ENCODE measurements at places on chromosomes 1 and 21.

DNA sequence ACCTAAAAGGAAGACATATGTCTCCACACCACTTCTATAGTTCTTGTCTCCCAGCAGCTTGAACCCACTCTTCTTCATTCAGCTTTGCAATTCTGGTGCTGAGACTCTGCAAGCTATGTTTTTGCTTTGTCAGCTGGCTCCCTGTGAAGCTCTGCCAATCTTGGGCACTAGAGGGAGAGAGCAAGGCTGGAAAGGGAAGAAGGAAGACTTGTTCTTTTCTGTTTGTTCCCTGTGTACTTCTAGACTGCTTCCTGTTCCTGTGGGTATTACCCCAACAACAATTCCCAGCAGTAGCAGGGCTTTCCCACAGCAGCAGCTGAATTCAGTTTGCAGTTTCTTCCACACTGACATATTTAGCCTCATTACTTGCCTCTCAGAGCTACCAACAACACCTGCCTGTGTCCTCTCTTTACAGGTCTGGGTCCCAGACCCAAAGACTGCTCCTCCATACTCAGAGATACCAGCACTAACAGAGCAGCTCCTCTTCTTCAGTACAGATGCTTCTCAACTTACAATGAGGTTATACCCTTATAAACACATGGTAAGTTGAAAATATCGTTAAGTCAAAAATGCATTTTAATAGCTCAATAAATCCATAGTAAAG, 275.2 kb upstream of the NEGR1 start:
- DNase-seq, result peak; percentile 51

DNA sequence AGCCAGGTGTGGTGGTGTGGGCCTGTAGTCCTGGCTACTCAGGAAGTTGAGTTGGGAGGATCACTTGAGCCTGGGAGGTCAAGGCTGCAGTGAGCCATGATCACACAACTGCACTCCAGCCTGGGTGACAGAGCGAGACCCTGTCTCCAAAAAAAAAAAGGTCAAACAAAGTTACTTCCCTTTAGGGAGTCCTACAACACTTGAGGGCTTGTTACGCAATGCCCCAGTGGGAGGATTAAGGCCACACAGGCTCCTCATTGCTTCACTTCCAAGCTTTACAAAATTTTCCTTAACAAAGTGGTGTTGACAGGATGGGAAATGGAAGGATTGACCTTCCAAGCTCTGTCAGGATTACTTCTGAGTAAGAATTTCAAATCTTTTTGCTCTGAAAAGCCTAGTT, 6.2 kb upstream of the EXTL1 start:
- no peak for DNase-seq

GRCh38 chr1:54221113-54221834, 21.3 kb downstream of the MRPL37 start:
- no peak for DNase-seq

- no peak for DNase-seq
These were observed 109.6 kb downstream of the ZBTB18 start for GRCh38 chr1:244160455-244161235.

DNA sequence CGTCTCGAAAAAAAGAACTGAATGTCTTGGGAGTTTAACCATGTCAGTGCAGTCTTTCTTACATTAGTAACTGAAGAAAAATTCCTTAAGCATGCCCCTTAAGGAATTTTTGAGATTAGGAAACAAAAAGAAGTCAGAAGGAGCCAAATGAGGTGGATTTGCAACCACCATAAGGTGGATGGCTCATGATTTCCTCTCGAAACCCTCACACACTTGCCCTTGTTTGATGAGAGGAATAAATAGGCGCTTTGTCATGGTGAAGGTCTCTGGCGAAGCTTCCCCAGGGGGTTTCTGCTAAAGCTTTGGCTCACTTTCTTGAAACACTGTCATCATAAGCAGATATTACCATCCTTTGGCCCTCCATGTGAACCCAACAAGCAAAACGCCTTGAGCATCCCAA, 68.2 kb downstream of the POFUT2 start:
- no peak for DNase-seq

- DNase-seq, result no peak
These were observed 102.8 kb downstream of the GDAP2 start for GRCh38 chr1:117826540-117827078.

DNA sequence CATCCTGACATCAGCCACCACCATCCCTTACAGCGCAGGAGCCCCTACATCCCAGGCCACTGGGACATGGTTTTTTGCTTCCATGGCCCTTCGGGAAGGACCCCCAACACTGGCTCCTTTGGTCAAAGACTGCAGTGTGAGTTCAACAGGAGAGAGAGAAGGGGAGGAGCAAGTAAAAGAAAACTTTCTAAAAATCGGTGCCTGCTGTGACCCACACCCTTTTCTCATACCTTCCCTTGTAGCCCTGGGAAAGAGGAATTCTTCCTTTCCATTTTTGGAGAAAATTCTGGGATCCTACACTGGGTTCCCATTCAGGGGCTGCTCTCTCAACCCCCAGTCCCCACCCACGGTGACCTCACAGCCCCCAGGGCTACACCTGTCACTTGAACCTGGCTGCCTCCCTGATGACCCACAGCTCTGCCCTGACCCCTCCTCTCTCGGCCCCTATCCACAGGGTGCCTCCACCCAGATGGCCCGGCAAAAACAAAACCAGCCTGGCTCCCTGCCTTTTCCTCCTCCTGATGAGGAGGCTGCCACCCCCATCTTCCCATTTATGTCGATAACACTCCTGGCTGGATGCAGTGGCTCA, 7.6 kb downstream of the PADI4 start:
- DNase-seq, result no peak

- DNase-seq, result no peak
These were observed 94.3 kb upstream of the EDN2 start for GRCh38 chr1:41578712-41579335.

DNA sequence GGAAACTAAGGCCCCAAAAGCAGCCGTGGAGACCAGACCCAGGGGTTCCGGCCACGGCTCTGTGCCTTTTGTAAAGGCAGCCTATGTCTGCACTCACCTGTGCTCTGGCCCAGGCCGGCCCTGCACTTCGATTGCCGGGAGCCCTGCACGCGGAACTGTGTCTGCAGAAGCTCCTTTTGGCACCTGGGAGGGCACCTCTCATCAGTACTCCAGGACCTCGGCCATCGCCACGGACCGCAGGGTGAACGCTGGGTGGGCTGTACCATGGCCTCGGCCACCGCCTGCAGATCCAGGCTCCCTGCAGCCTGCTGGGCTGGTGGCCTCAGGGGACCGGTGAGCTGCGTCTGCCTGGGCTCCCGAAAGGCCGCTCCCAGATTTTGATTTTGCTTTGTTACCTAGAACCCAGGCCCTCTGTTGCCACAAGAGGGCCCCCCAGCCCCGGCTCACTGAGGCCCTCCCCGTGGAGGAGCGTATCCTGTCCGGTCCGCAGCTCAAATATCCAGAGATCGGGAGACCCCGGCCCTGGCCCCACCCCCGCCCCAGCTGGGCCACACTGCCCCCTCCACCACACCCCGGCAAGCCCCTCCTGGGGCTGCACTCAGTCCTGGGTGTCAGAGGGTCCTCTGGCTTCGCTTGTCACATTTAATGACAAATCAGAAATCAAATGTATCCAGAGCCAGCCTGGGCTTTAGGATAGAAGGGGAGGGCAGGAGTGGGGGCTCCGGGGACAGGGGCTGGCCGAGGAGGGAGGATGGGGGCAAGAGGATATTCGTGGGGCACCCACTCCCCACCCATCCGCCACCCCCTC, 60.2 kb upstream of the PDE9A start:
- DNase-seq, result peak; percentile 85

- DNase-seq, result no peak
These were observed 6.6 kb upstream of the TP53BP2 start for GRCh38 chr1:223852337-223852736.

DNA sequence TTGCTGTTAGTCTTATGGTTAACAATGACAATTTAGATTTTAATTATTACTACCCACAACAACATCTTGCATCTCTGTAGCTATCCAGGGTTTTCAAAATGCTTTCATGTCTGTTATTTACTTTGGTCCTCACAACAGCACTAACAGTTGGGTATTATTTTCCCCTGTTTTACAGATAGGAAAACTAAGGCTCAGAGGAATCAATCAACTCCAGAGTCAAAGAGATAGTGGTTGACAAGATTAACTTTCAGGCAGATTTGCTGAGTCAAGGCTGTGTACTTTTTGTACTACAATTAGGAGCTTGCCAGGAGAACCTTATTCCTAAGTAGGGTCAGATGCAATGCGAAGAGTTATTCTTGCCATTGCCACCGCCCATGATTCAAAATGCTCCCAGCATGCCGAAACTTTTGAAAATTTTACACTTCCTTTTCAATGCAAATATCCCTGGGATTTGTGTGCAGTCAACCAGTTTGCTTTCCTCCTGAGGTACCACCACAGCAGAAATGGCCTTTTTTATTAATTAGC, 49.4 kb upstream of the ROR1 start:
- no peak for DNase-seq

GRCh38 chr1:46613661-46614603, 2.7 kb downstream of the MOB3C start:
- peak; percentile 80 for DNase-seq

DNA sequence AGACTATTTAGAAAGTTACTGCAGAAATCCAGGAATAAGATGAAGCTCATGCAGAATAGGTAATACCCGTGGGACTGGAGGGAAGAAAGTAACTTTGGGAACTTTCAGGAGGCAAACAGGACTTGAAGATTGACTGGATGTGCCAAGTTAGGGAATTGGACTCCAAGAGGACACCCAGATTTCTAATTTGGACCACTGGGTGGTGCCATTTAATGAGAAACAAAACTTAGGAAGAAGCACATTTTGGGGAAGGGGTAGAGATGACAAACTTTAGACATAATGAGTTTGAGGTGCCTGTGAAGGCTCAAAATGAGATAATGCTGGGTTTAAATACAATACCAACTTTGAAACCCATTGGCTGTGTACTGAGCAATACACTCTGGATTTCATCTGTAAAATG, 3.3 kb upstream of the B4GALT3 start:
- no peak for DNase-seq

DNA sequence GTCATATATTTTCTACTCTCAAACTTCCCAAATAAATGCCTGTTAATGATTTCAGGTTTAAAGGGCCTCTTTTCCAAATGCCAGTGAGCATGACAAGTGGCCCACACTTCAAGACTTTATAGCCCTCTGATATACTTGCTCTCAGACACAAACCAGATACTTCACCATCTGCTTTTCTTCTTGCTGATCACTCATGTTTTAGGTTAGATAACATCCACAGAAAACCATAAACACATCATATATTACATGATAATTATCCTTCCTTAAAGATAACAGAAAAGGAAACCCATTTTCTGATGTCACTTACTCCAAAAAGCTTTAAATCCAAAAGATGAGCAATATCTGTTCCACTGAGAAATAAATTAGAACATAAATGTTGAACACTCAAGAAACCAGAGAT, 723.5 kb downstream of the LTN1 start:
- DNase-seq, result no peak

DNA sequence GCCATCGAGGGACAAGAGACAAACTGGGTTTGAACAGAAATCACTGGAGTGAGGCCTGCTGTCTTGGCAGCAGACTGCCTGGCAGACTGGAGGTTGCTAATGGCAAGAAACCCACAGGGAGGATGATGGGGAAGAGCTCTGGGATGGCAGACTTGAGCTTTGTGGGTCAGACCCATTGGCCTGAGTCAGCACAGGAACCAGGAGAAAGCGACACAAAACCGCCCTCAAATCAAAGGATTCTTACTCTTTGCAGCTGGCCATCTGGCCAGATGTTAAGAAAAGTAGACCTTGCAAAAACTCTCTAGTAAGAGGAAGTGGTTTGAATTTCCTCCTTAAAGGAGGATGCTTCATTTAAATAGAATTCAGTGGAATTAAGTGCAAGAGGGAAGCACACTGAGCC, 195.2 kb upstream of the JUN start:
- DNase-seq, result no peak

DNA sequence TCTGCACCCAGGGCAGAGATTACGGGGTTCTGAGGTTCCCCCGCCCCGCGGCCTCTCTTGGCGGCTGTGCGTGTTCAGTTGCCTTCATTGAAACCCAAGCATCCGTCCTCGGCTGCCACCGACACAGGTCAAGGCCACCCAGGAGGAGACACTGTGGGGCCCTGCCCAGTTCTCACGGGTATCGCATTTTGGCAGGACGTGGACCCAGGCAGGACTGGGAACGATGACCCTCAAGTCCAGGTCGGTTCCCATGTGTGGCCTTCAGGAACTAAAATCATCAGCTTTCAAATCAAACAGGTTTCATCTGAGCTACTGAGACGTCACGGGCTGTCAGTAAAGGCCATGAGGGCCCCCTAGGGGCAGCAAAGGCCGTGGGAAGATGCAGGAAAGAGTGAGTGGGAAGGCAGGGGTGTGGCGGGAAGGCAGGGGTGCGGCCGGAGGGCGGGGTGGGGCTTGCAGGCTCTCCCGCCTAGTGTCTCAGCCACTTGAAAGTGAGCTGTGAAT, 7.0 kb upstream of the C1orf174 start:
- no peak for DNase-seq

DNA sequence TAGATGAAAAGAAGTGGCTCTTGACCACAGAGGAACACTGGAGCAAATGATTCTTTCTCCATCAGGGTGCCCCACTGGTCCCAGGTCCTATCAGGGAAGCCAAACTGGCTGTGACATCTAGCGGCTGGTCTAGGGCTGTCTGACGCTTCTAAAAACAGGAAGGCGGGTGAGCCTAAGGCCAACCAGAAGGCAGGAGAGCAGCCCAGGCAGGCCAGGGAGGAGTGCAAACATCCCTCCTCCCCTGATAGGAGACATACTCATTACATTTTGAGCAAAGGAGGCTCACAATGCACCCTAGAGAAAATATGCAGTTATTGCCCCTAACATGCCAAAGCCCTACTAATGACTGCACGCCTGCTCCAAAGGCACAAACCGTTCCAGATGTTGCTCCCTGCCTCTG, 10.4 kb upstream of the FOXE3 start:
- DNase-seq, result no peak

DNA sequence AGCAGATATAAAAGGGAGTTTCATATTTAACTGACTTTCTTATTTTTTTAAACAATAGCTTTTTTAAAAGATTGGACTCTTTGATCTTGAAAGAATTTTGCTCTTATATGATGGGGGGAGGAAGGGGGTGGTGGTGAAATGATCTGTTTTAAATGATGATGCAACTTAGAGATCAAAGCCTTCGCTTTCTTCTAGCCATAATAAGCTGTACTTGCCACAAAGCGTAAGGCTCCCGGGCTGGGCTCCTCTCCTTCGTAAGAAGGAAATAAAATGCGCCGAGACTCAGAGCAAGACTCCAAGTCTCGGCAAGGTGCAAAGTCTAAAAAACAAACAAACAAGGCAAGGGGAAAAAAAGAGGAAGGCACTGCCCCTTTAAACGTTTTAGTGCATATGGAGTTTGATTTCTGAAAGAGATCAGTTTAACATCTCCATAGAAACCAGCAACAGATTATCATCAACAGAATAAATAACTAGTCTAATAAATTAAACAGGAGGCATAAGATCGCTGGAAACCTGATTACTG, 3.3 kb downstream of the CASZ1 start:
- no peak for DNase-seq

DNA sequence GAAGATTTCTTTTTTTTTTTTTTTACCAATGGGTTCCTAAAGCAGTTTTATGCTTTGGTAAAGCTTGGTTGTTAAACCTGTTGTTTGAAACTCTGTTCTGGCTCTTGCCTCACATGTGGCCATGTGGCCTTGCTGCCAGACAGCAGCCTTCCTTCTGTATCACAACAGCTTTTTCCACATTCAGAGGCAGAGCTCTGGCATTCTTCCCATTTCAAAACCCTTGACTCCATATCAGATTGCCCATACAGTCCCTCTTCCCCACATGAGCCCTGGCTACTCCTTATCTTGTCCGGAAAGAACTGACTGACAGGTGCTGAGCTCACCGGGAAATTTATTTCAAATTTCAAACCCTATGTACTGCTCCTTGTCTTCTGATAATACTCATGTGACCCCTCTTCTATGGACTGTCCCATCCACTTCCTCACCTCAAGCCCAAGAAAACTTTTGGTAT, 38.5 kb upstream of the LAX1 start:
- no peak for DNase-seq

Measured in ecto neural progenitor cell (in vitro differentiated cells).